Gastroesophageal sphincter (tissue), 4 donors: ENCODE measurements at places on chromosomes 13 and 19.

DNA sequence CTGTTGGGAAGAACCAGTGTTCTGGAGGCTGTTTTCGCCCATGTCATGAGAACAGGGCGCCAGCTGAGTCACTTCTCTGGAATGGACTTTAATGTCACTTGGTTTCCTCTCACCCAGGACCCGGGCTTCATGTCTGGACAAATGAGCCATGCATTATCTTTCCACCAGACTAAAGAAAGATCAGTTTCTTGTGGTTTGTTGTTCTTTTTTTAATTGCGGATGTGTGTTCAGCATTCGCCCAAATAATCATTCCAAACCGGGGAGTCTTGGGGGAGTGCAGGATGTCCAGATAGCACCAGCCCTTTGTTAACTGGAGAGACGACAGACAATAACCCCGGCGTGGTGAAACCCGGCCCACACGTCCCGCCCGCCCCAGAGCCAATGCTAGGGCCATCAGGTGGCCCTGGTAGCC, 102.5 kb downstream of the COL4A2 start:
- ATAC-seq: no peak

DNA sequence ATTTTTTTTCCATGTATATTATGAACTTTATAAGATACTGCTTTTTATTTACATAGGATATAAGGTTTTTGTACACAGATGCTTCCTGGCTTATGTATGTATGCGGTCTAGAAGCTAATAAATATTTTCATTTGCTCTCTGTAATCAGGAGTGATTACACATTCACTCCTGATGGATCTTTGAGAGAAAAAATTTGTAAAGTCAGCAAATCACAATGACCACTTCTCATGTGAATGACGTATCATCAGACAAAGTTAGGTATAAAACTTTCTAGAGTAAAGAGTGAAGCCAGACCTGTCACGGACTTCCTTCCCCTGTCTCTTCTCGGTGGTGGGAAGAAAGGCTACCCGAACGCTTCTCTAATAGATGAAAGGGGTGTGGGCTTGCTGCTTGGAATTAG, 31.1 kb downstream of the DPY19L3 start:
- ATAC-seq: no peak

DNA sequence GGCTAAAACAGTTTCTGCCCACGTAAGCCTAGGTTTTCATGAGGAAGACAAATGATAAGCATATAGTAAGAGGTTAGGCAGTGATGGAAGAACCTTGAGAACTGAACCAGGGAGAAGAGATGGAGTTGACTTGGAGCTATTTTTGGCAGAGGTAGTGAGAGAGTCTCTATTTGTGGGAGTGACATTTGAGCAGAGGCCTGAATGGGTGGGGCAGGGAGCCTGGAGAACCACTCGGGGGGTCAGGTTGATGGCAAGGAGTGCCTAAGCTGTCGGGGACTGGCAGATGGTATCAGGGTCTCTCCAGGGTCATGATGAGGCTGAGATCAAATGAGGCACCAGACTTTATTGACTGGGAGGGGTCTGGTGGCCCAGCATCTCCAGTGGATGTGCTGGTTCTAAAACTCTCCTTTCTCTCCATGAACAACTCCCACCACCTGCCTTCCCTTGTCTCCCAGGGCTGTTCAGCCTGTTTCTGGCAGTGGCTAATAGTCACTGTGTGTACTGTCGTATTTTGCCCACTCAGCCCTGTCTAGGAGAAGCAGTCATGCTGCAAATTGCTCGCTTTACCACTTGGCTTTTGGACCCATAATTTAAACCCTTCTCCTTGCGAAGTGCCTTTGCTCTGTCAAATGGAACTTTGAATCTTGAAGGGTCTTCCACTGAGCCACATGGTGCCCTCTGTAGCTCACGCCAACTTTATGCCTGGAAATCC, 3.6 kb downstream of the MAU2 start:
- no peak for ATAC-seq

GRCh38 chr19:2923510-2923909, 21.3 kb downstream of the ZNF77 start:
- ATAC-seq: peak; percentile 82

- no peak for ATAC-seq
Measured at GRCh38 chr19:32173836-32174235, 171.6 kb upstream of the ZNF507 start.

DNA sequence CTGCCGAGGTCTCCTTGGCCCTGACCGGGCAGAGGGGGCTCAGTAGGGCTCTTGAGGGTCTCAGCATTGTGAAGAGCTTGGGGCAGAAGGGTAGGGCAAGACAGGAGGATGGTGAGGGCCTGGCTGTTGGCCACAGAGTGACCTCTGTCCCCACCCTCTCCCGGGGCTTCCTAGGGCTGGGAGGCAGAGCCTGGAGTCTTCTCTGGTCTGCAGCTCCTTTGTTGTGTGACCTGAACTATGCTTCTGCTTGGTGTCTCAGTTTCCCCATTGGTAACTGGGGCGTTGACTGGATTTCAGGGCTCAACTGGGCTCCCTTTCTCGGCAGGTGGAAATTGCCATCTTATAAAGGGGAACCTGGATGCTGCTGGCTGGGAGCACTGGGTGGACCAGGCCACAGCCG, 30.1 kb upstream of the PEPD start:
- ATAC-seq: no peak
